Chondrocyte (in vitro differentiated cells): ENCODE measurements at places on chromosomes 12 and 14.

DNA sequence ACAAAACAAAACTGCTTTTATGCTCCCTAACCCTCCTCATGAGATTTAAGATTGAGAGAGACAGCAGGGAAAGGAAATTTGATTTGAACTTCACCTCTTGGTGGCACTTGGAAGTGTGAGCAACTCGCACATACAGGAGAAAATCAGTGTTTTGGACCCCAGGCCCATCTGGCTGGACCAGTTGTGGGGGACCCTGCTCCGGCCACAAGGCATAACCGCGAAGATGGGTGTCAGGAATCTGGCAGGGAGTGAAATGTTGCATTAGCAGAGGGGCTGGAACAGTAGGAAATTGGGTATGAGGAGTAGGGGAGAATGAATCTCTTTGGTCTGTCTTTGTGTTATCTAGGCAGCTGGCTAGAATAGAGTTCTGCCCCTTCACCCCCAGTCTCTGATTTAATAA, 1.2 kb downstream of the CIROP start:
- no peak for DNase-seq

- DNase-seq = peak; percentile 91
These were observed 11.2 kb upstream of the LBHD2 start for GRCh38 chr14:103072595-103073366.

DNA sequence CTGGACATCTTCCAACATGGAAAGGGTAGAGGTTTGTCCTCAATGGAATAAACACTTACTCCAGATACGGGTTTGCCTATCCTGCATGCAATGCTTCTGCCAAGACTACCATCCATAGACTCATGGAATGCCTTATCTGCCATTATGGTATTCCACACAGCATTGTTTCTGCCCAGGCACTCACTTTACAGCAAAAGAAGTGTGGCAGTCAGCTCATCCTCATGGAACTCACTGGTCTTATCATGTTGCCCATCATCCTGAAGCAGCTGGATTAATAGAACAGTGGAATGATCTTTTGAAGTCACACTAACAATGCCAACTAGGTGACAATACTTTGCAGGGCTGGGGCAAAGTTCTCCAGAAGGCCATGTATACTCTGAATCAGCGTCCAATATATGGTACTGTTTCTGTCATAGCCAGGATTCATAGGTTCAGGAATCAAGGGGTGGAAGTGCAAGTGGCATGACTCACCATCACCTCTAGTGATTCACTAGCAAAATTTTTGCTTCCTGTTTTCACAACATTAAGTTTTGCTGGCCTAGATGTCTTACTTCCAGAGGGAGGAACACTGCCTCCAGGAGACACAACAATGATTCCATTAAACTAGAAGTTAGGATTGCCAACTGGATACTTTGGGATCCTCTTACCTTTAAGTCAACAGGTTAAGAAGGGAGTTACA, 140.4 kb downstream of the SLC35F4 start:
- DNase-seq = no peak

- no peak for DNase-seq
These were observed 6.0 kb downstream of the SERPINA3 start for GRCh38 chr14:94617988-94618822.
